Stimulated activated CD4-positive, alpha-beta T cell treated with anti-CD3 and anti-CD28 coated beads, Interleukin-1b, Interleukin-23, amount 100 ng/mL, for 1 hour (primary cell): ENCODE measurements at places on chromosomes 2 and 18.

- no peak for DNase-seq
Measured at GRCh38 chr2:113724010-113724409, 32.4 kb downstream of the SLC35F5 start.

DNA sequence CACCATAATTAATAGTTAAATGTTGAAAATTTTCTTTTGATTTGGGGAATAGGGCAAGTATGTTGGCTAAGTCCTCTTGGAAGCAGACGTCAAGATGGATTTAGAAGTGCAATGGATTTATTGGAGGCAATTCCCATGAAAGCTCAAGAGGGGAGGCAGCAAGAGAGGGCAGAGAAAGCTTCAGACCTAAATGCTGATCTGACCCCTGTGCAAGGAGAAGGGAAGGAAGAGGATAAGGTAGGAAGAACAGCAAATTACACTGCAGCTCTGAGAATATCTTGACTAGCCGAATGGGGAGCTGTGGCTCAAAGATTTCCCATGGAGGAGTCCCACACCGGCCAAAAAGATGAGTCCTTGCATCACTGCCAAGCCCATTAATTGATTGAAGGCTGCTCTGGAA, 46.9 kb upstream of the ATP8B1 start:
- no peak for DNase-seq

- DNase-seq = peak; percentile 50
Measured at GRCh38 chr18:8696749-8697211, 8.6 kb upstream of the MTCL1 start.

DNA sequence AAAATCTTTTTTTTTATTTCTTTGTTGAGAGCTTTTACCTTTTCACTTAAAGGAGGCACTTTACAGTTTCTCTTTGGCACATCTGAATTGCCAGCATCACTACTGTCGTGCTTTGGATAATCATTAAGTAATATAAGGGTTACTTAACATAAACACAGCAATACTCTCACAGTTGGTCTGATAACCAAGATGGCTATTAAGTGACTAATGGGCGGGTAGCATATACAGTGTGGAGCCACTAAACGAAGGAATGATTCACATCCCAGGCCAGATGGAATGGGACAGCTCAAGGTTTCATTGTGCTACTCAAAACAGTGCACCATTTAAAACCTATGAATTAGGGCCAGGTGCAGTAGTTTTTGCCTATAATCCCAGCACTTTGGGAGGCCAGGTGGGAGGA, 28.1 kb downstream of the USP37 start:
- DNase-seq = no peak

DNA sequence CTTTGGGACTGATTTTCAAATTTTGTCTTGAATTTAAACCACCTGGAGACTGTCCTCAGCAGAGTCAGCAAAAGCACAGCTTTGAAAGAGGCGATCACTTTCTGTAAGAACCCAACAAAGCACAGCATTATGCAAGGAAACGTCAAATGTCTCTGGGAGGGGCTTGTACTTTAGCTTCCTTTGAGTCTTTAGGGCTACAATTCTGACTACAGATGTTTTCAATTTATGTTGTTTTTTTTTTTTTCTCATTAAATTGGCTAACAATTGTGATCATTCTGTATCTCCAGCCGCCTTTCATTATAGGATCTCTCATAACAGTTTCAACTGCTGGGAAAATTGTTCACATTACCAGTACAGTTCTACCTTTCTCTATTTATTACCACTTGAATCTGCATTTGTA, 48.3 kb downstream of the COL3A1 start:
- DNase-seq = no peak

GRCh38 chr18:53605198-53605597, 619.3 kb downstream of the MBD2 start:
- DNase-seq = no peak

- no peak for DNase-seq
Measured at GRCh38 chr2:168515502-168515901, 59.4 kb downstream of the CERS6 start.

DNA sequence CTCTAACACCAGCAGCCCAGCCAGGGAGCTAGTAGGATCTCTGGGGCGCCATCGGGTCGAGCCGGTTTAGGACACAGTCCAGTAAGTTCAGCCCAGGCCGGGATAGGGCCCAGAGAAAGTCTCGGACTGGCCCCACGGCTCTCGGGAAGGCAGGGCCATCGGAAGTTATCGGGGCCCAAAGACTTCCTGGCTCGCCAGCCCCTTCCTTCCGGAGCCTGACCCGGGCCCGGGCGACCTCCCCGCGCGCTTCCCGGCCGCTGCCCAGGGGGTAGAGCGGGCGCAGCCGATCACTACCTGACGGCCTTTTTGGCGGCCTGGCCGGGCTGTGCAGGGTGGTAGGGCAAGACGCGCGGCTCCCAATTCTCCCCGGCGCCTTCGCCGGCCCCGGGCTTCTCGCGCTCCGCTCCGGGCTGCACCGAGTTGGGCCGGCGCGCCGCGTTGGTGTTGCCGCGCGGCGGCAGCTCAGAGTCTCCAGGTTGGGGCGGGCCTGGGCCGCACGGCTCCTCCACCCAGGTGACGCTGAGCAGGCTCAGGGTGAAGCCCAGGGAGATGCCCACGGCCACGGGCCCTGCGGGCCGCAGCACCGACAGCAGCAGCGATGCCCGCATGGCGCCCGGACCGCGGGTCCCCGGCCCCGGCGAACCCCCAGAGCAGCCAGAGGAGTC, 546 bp downstream of the CHPF start:
- no peak for DNase-seq

DNA sequence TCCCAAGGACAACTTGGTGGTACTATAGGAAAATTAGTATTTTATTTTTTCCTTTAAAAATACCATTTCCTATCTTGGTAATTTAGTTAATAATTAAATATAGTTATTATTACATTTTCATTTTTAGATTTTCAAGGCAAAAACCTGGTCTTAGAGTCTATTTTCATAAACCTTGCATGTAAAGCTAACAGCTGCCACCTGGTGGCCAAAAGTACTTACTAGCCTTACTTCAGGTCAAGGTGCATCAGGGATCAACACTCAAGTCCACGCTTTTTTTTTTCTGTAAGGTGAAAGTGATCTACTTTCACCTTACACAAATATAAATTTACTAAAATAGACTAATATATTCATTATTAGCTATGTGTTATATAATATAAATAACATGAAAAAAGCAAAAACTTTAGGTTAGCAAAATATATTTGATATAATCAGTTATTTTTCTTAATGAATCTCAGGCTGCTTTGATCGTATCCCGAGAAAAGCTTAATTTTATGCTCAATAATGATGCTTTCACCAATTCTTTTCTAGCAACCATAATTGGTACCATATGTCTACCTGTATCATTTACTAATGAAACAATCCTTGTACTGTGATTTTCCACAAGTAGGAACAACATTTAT, 62.5 kb downstream of the RELCH start:
- DNase-seq = peak; percentile 22

DNA sequence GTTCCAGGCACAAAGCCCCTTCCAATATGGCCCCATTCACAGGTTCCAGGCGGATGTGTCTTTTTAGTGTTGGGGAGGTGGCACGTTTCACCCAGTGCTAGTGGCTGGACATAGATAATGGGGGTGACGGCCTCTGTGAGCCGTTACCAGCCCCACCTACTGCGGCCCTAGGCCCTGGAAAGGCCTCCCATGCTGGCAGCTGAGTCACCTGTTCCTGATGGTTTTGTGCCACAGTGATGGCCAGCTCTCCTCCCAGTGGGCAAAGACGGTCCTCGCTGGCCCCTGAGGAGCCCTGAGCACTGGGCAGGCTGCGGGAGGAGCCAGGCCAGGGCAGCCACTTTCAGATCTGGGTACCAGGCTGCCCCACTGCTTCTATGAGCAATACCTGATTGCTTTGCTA, 40.0 kb upstream of the GPC1 start:
- DNase-seq = no peak

DNA sequence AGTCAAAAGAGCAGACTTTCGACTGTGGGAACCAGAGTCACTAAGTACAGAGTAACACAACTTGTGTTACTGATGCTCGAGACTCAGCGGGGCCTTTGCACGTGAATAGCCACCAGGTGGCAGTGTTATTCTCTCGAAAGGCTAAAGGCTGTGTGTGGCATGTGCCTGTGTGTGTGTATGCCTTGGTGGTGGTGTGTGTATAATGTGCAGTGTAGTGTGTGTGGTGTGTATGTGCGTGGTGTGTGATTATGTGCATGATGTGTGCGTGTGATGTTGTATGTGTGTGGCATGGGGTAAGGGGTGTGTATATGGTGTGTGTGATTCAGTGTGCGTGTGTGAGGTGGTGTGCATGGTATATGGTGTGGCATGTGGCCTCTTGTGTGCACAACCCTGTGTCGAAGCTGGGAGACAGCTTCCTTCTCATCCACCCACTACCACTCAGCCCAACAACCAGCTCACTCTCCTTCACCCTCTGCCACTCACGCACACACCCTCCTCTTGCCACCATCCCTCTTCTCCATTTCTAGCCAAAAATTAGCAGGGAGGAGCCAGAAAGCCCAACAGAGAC, 83.0 kb upstream of the ZNF532 start:
- DNase-seq = peak; percentile 41

DNA sequence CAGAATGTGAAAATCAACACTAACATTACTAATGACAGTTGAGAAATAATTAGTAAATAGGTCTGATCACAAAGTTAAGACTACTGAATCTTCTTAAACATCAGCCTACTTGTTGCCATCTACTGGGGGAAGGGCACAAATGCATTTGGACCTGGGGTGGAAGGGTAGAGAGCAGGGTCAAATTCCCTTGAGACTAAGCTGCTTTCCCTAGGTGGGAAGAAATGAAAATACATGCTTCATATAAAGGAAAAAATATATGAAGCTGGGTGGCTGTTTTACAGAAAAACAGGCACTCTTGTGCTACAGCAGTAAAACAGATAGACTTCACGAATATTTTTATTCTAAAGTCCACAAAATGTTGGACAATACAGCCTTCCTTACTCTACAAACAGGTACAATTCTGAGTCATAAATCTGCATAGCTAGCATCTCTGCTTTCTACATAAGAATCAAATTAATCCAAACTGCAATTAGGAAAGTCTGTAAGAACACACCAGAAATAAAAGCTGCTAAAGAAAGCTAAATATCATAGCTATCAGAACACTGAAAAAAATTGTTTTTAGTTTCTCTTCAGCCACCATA, 10.9 kb downstream of the TRIP12 start:
- no peak for DNase-seq

GRCh38 chr2:200288670-200289429, 17.6 kb upstream of the SPATS2L start:
- no peak for DNase-seq

- no peak for DNase-seq
Measured at GRCh38 chr2:231395188-231396057, at the start of gene B3GNT7. Gene B3GNT7, plus strand, starts transcription at chr2:231395710. Its CDS starts 94 bp downstream, at chr2:231395804.

- DNase-seq = no peak
Measured at GRCh38 chr2:119109866-119110265, 48.7 kb downstream of the C1QL2 start.

DNA sequence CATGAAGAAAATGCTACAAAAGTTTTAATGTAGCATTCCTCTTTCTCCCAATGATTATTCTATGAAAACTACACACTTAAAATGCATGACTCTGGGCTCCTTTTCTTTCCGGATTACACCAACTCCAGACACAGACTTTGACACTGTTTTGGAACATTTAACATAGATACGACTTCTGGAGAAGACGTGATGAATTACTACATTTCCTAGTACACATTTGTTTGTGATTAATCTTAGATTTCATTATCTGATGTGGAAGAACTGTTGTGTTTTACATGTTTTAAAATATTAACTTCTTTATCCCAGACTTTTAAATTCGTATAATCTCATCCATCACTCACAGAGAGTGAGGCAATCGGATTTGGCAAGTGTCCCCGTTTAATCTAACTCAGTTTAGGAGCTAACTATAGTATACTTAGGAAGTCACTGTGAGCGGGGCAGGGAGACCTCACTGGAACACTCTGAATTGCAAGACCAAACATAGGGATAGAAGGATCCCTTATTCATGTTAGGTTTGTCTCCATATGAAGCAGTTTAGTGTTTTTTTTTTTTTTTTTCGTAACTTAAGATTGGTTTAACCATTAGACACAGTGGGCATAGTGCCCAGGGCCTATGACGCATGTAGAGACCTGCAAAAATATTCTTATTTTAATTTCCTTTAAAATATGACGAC, 66.7 kb downstream of the PDE1A start:
- no peak for DNase-seq

- DNase-seq = no peak
Measured at GRCh38 chr2:189092936-189093335, 86.6 kb downstream of the COL5A2 start.

DNA sequence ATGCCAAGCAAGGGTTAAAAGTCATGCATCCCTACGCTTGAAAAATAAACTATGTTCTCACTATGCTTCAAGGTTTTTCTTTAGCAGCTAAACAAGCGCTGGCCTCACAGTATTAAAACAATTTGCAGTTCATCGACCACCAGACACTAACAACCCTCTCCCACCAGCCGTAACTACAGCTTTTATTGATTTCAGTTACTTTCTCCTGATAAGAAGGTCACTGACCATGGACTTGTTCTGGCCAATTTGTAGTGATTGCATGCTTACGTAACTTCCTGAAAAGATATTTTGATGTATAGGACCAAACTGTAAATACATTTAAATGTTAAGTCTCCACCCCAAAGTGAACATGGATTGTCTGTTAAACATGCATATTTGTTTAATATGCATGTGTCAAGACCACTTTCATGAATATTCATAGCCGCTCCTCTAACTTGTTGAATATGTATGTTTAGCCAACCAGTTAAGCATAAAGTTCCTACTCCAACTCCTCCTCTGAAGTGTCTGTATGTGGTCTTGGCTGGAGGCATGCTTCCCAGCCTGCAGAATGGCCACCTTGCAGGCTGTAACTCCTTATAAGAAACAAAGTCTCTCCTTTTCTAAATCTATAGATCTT, 1.7 kb upstream of the THOC1 start:
- no peak for DNase-seq

DNA sequence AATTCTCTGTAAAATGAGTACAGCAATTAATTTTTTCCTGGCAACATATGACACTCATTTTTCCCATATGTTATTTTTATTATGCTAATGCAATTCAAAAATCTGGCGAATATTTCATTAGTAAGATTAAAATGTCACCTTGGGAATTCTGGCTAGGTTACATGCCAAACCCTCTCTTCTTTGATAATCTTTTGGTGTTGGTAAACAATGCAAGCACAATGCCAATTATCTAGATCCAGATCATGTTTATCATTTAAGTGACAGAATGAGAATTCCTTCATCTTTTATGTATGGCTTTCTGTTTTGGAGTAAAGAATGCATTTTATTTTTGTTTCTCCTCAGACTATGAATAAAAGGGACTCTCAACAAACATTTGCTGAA, 33.7 kb downstream of the GPR75 start:
- no peak for DNase-seq
